ENCODE measurements at places on chromosomes 12 and 14.
A peak's percentile ranks its signal among the peaks of the same experiment; 100 is the strongest.

- no peak for DNase-seq
Observed at GRCh38 chr14:64714432-64715025, 10.3 kb downstream of the PLEKHG3 start.

- no peak for DNase-seq
Observed at GRCh38 chr12:66359300-66359699, 57.0 kb downstream of the HELB start.

- DNase-seq: no peak
Observed at GRCh38 chr14:62002642-62003041, 240.4 kb downstream of the SNAPC1 start.

DNA sequence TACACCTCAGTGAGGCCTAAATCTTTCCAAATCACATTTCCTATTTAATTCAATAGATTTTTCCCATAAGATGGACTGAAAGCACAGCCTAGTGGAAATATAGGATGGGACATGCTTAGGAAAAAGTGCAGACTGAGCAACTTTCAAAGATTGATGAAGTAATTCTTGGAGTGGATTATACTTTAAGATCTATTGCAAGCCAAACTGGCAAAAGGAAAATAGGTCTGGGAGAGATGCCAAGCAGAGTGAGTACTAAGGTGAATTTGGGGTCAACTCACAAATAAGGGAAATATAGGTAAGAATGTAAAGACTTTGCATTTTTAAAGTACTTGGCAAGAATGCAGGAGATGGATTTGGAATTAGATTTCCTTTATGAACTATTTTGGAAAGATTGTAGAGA is 170.2 kb upstream of the FOXG1 start:
- peak; percentile 51 for DNase-seq

- no peak for DNase-seq
Observed at GRCh38 chr14:54300881-54301280, 95.9 kb upstream of the CDKN3 start.

DNA sequence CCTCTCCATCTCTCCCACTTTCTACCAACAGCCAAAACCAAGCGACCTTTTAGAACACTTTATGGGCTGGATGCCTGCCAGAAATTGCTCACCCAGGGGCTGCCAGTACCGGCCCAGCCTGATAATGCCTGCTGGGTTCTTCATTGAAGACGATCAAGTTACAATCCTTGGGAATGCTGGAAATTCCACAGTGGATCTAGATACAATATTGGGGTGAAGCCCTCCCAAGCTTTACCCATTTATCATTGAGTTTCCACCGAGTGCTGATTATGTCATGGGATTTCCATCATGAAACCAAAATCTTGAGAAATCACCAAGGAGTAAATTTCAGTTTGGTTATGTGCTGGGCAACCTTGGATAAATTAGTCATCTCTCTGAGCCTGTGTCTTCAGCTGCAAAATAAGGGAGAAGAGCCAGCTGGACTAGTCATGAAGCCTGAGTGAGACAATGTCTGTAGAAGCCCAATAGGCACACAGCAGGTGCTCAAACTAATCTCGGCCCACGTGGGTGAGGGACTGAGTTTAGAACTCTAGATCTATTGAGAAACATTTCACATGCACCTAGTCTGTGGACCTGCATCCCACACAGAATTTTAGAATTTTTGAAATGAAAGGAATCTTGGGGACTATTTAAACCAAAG is 75.5 kb upstream of the CLMN start:
- no peak for DNase-seq

DNA sequence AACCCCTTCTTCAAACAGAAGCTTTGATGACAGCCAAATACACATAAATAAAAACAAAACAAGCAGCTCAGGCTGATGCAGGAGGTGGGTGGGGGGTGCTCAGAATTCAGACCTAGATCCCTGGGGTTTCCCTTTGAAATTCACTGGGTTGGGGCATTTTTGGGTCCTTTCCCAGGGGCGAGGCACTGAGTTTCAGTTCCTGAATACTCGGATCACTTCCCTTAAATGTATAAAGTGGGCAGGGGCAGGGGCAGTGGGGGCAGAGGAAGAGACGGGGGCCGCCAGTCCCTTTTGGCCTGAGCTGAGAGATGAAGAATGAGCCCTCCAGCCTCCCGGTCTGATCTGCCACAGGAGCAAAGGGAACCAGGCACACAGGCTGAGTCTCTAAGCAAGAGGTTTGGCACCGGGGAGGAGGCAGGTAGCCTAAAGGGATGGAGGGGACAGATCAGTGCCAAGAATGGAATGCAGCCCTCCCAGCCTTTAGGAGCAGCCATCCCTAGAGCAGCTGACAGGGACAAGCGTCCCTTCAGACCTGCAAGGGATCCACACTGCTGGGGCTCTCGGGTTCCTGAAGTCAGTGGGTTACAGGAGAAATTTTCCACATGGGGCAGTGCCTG is 20.3 kb downstream of the KDM2B start:
- no peak for DNase-seq

DNA sequence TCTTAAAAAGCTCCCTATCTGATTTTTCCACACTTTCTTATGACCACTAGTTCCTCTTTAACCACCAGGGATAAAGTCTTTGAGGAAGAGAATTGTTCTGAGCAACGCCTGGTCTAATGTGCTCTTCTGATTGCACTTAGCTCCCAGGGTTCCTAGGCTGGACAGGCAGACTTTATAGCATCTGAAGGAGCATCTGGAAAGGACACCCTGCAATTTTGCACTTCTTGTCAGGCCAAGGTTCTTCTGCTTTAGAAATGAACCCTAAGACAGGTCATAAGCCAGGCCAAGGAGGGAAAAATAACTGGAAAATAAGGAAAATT is 126.3 kb downstream of the KTN1 start:
- no peak for DNase-seq

DNA sequence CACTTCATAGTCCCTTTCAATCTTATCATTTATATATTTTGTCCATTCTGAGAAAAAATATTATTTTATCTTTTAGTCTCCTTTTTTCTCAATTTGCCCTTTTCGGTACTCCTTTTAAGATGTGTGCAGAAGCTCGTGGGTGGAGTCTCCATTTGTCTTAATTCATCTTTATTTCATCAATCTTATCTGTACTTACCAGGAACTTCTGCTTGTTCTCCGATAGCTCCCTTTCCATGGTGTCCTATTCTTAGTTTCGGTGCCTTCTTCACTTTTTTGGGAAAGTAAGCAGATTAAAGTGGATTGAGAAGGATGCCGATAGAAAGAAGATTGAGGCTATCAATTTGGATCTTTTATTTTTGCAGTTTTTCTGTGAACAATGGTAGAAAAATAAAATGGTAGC is 183.4 kb upstream of the PLEKHA5 start:
- no peak for DNase-seq

- DNase-seq: no peak
Observed at GRCh38 chr14:61416591-61416990, 95.2 kb downstream of the PRKCH start.

DNA sequence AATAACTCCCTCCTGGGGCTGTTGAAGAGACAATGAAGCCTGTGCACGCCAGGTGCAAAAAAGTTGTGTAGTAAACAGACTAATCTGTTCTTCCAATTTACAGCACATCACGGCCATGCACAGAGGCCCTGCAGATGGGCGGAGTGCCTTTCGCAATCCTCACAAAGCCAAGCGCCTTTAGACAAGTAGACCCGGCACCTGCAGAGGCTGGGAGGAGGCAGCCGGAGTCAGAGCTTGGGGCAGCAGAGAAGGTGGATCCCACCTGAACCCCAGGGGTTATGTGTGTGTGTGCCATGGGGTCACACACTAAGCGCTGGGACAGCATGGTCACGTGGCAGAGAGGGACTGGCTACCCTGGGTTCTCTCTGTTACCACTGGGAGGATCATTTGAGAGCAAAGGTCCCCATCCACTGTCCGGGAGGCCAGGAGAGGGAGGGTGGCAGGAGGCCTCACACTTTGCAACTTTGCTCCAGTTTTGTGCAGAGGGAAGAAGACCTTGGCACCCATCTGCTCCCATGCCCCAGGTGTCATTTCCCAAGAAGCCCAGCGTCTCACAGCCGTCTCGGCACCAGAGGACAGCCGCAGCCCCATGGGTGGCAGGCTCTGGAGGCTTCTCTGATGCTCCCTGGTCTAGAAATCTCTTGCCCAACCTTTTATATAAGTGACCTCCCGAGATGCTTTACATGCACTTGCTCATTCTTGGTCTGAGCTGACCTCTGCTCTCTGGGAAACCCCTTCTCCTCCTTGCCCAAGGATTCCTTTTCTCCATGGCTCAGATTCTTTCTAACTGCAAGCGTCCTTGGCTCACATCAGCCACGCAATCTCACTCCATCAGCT is 80.0 kb upstream of the DICER1 start:
- no peak for DNase-seq

- DNase-seq: no peak
Observed at GRCh38 chr12:45357539-45358417, 141.9 kb downstream of the ANO6 start.

GRCh38 chr14:106875503-106875902 is 1349.1 kb downstream of the TMEM121 start:
- no peak for DNase-seq

DNA sequence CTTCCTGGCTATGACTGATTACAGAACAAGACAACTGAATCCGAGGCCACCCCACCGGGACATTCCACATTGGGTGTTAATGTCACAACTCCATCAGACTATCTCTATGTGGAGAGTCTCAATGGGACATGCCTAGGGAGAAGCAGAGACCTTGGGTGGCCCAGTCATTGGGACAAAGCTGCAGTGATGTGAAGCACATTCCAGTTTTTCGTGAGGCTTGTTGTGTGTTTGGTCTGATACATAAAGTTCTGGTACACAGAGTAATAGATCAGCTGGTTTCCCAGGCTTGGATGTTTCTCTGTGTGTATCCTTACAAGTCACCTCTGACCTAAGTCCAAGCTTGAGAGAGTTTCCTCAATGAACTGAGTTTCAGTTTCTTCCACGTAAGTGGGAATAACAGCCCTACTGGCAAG is 42.3 kb downstream of the CPM start:
- no peak for DNase-seq

GRCh38 chr14:76510181-76510580 is 134.2 kb downstream of the ESRRB start:
- no peak for DNase-seq

DNA sequence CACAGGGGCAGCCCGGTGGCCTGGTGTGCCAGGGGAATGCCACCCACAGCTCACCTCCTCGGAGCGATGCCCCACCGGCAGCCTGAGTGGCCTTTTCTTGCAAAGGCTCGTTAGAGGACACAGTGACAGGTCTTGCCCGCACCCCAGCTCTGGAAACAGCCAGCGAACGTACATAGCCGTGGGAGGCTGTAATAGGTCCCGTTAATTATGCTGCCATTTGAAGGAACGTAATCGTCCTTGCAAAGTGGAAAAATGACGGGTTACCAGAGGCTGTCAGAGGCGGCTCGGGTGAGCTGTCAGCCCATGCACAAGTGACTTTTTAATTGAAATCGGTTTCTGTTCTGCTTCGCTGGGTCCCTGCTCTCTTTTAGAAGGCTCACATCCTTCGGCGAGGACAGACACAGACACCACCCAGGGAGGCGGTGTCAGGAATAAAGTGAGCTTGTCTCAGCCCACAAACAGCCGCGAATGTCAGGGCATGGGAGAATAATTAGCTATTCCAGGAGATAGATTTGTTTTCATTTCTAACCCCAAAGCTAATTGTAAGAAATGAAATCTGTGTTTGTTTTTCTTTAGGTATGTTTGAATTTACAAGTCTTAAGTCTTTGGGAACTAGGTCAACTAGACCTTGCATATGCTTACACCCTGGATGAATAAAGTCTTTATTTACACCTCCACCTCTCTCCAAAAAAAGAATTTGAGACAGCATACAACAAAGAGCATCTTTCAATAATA is 77.2 kb upstream of the RFLNA start:
- DNase-seq: no peak

GRCh38 chr14:37133284-37133913 is 39.0 kb downstream of the SLC25A21 start:
- no peak for DNase-seq

DNA sequence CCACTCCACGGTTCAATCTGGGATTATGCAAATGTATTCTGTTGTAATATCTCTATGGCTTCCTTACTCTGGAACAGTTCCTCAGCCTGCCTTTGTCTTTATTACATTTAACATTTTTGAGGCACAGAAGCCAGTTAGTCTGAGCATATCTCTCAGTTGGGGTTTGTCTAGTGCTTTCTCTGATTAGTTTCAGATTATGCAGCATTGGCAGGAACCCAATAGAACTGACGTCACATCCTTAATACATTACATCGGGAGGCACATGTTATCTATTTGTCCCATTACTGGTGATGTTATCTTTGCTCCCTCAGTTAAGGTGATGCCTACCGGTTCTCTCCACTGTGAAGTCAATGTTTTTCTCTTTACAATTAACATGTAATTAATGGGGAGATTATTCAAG is 62.4 kb downstream of the PPM1A start:
- no peak for DNase-seq

DNA sequence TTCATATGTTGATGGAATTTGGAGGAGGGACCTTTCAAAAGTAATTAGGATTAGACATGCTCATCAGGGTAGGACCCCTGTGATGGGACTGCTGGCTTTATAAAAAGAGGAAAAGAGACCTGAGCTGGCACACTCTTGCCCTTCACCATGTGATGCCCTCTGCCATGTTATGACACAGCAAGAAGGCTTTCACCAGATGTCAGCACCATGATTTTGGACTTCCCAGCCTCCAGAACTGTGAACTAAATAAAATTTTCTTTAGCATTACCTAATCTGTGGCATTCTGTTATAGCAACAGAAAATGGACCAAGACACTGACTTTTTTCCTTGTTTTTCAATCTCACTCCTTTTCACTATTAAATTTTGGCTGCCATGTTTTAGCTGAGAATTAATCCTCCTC is 105.0 kb upstream of the TMPO start:
- no peak for DNase-seq

GRCh38 chr14:22596354-22596879 is 1.7 kb upstream of the ABHD4 start:
- DNase-seq: no peak

- no peak for DNase-seq
Observed at GRCh38 chr12:130651188-130651959, 64.7 kb downstream of the RIMBP2 start.

DNA sequence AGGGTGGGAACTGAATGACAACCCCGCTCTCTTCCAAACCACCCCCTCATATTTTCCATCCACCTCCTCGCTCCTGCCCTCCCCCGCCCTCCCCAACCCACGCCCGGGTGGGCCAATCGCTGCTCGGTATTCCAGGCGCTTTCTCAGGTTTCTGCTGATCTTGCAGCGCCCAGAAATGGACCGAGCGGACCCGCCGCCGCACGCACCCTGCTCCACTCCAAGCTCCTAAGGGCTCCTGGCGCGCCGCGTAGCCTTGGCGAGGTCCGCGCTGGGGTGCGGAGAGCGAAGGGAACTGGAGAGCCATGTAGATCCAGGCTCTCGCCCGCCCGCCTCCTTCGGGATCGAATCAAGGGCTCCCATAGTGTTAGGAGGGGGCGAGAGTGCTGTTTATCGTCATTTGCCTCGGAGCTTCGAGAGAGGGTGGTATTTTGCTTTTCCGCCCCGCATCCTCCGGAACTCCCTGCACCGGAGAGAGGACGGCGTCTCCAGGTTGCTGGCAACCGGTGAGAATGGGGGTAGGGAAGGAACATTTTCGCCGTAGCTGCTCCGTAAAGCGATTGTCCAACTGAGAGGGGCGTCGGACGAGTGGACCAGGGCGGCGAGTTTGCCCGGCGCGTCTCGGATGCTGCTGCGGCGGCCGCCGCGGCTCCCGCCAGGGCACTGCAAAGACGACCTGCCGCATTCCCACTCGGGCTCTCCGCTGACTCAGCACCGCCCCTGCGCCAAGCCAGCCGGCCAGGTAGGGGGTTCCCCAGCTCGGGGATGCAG is at the start of gene KCNA1:
TSS of gene KCNA1 (plus strand) at position 172 of the 768 bp plus-strand sequence. CDS start 1,474 bp downstream, outside the sequence.
- peak; percentile 86 for DNase-seq

- DNase-seq: no peak
Observed at GRCh38 chr12:27198036-27198435, 46.0 kb upstream of the STK38L start.

Data from NCI-H446 treated with DMSO at 0.1 percent for 48 hours (cell line).